ENCODE measurements at places on chromosomes 2 and 18.

GRCh38 chr2:147927053-147927588 lies 82.3 kb downstream of the ACVR2A start:
- DNase-seq: no peak

DNA sequence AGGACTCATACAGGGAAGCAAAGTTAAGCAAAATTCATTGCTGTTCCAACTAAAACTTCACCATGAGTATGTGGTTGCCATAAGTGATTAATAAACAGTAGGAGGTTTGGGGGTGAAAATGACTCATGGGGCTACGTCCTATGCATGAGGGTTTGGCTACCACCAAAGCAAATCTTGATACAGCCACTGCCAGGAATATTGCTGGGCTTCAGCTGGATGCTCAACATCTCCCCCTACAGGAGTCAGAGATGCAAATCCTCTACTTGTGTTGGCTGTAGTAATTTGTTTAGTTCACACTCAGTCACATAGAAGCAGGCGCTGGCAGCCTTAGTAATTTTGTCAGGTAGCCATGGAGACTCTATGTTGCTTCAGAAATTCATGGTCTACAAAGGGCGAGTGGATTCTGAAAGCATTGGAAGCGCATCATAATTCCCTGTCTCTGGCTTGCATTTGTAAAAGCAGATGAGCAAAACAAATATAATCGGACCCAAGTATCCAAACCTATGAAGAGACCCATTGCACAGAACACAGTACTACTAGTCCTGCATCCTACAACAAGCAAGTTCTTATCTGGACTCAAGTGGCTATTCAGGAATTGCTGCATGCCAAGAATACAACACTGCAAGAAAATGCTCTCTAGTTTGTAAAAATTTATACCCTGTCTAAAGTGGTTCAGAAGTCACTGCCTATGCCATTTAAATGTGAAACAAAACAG lies 76.0 kb downstream of the CD28 start:
- DNase-seq: peak; percentile 69

- no peak for DNase-seq
Measured at GRCh38 chr18:13397504-13398163, 179.1 kb downstream of the LDLRAD4 start.

DNA sequence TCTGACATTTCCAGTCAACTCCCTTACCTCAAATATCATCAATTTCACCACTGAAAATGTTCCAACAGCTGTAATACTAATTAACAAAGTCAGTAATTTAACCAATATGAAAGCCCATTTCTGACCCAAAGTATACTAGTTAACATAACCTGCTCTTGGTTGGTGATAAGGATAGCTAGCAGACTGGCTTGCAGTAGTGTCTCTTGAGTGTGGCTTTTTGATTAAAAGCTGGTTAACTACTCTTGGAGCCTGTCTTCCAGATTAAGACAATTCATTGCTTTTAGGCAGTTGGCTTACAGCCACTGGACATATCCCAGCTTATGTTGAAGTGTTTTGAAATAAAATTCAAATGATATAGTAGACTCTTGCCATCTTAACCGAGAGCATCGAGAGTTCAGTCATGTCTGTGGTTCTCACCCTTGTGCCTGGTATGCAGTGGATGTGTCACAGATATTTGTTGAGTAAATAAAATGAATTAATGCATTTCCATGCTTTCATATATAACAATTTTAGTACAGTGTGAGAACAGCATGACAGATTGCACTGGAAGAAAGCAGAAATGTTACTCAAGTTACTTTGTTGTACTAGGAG lies 158.1 kb downstream of the TANC1 start:
- no peak for DNase-seq

- no peak for DNase-seq
Measured at GRCh38 chr2:236859908-236860307, 225.8 kb upstream of the COPS8 start.

DNA sequence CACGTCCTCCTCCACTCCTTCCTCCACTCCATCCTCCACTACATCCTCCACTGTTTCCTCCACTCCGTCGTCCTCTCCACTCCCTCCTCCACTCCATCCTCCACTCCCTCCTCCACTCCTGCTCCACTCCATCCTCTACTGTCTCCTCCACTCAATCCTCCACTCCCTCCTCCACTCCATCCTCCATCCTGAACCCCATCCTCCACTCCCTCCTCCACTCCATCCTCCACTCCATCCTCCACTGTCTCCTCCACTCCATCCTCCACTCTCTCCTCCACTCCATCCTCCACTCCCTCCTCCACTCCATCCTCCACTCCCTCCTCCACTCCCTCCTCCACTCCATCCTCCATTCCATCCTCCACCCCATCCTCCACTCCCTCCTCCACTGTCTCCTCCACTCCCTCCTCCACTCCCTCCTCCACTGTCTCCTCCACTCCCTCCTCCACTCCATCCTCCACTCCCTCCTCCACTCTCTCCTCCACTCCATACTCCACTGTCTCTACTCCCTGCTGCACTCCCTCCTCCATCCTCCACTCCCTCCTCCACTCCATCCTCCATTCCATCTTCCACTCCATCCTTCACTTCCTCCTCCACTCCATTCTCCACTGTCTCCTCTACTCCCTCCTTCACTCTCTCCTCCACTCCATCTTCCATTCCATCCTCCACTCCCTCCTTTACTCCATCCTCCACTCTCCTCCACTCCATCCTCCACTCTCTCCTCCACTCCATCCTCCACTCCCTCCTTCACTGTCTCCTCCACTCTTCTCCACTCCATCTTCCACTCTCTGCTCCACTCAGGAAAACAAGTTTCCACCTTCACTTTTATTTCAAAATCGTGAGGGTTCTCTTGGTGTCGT lies 14.3 kb upstream of the B3GNT7 start:
- no peak for DNase-seq

DNA sequence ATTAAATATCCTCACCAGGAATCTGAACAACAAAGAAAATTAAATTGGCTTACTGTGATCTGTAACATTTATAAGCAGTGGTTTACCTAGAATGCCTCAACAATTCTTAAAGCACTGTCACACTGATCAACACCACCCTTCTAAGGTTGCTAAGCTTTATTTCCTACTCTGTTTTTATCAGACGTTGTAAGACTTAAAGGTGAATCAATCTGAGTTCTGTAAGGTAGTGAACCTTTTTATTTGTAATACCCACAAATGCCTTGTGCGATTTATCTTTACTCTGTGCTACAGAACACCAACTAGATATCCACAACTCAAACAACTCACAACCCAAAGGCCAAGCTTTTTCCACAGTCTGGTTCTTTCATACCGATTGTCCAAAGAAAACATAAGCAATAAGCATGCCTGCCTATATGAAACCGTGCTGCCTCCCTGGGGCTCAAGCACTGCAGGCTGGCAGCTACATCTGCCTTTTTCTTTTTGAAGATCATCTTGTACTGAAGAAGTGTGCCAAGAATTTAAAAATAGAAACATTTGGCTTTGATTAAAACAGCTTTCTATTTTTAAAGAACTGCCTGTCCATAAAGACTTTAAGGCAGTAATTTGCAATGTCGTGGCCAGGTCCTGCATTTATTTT lies 490.7 kb downstream of the NUP35 start:
- DNase-seq: no peak

GRCh38 chr18:26549263-26550094 lies 1.1 kb upstream of the KCTD1 start:
- DNase-seq: no peak

DNA sequence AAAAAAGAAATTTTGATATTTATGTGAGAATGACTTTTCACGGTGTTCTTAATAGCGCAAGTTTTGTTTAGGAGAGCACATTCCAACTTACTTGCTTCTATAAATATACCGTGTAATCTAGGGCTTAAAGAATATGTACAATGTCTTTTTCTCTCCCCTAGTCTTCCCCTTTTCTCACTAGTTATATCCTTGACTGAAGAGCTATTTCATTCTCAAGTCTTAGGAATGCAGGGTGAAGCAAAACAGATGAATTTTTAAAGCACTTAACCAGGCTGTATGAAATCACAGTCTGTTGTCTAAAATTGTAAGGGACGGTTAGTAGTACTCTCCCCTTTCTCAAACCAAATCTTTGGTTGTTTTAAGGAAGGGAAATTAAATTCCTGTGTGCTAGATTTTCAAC lies 29.6 kb upstream of the SLC30A6 start:
- DNase-seq: no peak

DNA sequence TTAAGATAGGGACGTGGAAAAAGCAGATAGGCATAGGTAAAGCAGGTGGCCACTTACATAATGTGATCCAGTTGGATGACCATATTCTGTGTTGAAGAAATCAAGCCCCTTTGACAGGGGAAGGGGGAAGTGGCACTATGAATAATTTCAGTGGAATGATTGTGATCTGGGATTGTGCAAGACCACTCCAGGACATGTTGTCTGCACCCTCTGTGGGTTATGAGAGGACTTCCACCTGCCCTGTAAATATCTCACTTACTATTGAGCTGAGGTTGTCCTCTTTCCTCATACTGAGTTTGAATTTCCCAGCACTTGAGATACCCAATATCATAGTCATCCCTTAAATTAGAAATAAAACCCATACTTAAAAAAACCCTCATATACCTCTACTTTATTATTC lies 220.7 kb downstream of the IRS1 start:
- no peak for DNase-seq

DNA sequence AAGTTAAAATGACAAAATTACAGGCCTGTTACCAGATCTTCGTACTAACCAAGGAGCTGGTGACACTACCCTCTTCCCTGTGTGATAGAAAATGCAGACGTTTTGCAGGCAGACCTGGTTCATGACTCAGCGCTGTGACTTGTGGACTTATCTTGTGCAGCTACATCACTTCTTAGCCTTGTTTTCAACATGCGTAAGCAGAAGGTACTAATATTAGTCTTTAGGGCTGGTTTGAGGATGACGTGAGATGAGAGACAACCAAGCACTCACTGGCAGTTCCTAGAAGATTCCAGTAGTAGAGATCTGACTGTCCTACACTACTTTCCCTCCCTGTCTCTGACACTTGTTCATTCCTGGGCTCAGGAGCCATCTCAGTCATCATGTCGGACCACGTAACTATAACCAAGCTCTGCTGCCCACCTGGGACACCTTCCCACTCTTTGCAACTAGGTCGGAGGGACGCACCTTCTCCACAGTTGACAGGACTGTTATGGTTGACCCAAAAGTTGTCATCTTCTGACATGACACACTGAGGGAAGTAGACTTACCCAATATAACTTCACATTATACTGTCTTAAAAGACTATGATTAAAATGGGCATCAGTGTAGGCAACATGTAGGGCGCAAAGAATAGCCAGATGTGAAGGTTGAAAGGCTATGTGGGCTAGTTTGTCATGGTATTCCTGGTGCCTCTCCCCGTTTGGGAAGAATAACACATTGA lies 64.8 kb downstream of the TNFRSF11A start:
- DNase-seq: no peak

- no peak for DNase-seq
Measured at GRCh38 chr2:236012155-236012554, 156.0 kb downstream of the GBX2 start.

GRCh38 chr18:73556904-73557303 lies 590.7 kb downstream of the FBXO15 start:
- no peak for DNase-seq

DNA sequence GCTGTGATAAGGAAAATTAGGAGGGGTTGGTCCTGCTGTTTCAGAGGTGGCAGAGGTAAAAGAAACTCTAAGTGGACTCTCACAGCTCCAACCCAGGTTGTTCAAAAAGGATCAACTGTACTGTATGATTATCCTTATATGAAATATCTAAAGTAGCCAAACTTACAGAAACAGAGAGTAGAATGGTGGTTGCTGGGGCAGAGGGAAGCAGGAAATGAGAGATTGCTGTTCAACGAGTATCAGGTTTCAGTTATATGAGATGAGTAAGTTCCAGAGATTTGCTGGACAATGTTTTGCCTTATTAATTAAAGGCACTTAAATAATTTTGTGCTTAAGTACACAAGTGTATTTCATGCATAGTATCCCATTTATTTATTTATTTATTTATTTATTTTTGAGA lies 972.0 kb upstream of the LRRTM1 start:
- no peak for DNase-seq

DNA sequence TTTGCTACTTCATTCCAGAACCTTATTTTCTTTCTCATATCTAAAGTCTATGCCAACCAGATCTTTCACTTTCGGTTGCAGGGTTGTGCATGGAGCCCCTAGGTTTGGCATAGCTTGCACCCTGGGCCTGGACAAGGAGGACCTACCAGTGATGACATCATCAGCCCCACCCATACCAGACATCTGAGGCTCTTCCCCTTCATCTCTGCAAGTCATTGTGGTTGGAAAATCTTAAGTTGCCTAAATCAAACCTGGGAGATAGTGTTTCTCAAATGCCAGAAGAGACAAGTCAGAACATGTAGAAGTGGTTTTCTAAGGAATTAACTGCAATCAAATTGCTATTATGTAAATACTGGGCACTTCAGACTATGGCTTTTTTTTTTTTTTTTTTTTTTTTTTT lies 363.3 kb downstream of the ZNF516 start:
- no peak for DNase-seq

DNA sequence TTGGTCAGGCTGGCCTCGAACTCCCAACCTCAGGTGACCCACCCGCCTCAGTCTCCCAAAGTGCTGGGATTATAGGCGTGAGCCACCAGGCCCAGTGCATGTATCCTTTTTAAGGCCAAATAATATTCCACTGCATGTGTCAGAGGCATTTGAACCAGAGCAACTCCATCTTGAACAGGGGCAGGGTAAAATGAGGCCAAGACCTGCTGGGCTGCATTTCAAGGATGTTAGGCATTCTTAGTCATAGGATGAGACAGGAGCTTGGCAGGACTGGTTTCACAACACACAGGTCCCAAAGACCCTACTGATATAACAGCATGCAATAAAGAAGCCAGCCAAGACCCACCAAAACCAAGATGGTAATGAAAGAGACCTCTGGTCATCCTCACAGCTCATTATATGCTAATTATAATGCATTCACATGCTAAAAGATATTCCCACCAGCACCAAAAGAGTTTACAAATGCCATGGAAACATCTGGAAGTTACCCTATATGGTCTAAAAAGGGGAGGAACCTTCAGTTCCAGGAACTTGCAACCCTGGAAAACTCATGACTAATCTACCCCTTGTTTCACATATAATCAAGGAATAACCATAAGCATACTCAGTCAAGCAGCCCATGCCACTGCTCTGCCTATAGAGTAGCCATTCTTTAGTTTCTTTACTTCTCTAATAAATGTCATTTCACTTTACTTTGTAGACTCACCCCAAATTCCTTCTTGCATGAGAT lies 204.6 kb downstream of the RAB3GAP1 start:
- no peak for DNase-seq

DNA sequence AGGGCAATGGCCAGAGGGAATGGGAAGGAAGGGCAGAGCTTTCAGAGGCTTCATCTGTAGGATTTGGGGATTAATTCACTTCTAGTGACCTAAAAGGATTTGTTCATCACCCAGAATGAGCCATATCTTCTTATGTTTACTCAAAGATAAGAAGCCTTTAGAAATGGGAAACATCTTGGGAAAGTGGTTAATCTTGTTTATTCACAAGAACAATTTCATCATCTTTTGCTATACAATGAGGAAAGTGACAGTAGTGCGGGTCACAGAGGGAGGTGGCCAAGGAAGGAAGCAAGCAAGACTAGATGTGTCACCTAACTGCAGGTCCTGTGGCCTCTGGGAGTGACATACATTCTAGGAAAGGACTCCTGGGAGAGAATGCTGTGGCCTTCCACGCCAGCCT lies 140.4 kb upstream of the ALPP start:
- no peak for DNase-seq

GRCh38 chr18:25075783-25076182 lies 276.2 kb downstream of the ZNF521 start:
- DNase-seq: no peak

- DNase-seq: no peak
Measured at GRCh38 chr2:160911258-160911657, 249.0 kb upstream of the TANK start.

All from naive thymus-derived CD8-positive, alpha-beta T cell (primary cell).